ENCODE measurements at places on chromosomes 5 and 9.
A peak's percentile ranks its signal among the peaks of the same experiment; 100 is the strongest.

DNA sequence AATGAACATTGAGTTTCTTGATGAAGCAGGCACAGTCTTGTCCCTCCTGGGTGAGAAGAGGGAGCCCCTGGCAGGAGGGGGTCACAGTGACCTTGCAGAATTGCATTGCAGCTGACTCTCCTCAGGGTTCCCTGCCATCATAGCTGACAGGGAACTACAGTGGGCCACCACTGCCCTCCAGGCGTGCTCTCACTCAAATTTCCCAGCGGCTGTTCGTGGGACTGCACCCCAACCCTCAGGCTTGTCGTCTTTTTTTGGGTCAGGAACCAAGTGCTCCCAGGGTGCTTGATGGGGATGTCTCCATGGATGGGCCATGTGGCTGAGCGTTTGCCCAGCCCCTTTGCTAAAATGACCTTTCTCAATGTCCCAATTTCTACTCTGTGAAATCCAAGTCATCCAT, 215.8 kb downstream of the MELK start:
- no peak for DNase-seq

DNA sequence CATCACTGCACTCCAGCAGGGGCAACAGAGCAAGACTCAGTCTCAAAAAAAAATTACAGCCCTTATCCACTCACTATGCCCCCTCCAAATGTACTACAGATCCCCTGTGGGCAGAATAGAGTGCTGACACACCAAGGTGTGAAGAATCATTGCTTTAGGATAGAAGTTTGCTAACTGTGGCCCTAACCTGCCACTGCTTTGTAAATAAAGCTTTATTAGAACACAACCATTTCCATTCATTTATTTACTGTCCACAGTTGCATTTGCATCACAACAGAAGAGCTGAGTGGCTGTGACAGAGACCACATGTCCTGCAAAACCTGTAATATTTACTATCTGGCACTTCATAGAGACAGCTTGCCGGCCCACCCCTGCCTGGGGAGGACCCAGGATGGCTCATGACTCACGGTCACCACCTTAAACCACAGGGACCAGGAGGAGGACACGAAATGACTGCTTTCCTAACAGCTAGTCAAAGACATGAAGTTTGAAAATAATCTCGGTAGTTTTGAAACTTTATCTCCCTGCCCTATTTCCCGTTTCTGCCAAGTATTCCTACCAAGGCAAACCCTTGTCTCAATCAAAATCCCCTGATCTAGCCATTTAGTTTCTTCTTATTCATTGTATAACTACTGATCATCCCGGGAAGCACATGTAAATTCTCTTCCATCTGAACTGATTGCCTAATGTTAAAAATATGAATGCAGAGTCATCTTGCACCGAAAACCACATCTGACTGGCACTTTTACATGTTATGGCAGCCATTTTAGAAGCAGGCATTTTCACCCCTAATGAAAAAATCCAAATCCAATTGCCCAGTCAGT, 206.1 kb downstream of the SLIT3 start:
- no peak for DNase-seq

DNA sequence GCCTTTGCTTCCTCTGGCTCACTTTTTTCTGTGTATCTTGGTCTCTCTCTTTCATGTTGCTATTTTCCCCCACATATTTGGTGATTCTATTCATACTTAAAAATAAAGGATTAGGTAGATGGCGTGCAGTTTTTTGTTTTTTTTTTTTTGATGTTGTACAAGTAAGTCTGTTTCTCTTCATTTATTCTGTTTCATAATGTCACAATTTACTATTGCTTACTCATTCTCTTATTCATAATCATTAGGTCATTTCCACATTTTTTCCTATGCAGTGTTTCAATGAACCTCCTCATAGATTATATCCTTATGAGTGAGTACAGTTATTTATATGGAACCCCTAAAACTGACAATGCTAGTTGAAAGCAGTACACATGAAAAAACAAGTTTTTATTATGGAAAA, 136.3 kb downstream of the APBA1 start:
- DNase-seq = no peak

- DNase-seq = no peak
These were observed 66.9 kb downstream of the PSMB7 start for GRCh38 chr9:124348363-124348762.

DNA sequence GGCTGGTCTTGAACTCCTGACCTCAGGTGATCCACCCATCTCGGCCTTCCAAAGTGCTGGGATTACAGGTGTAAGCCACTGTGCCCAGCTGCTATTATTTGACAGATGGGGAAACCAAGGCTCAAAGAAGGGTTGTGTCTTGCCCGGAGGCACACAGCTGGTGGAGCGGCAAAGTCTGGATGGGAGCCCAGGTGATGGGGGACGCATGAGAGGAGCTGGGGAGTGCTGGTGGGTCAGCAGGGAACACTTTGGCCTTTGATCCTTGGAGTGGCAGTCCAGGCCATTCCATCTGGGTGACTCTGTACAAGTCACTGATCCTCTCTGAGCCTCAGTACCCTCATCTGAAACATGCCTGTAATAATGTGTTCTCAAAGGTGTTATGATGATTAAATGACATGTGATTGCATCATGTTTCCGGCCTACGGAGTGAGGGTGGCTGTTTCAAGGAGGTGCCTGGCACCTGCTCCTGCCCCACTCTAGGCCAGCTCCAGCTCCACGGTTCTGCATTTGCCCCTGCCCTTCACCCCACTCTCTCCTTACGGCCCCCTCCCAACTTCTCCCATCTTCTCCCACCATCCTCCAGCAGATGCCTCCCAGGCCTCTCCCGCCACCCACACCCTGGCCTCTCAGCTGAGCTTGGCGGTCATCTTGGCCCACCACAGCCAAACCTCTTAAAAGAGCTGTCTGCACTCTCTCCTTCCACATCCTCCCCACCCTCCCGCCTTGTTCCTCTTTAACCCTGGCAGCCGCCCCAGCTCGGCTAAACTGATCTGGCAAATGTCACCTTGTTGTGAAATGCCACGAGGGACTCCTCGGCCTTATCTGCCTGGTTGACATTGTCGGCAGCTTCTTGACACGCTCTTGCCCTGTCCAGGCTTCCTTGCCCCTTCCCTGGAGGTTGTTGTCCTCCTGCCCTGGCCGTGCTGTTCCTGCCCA, 5.5 kb upstream of the DBN1 start:
- DNase-seq = peak; percentile 62

GRCh38 chr5:147359101-147359500, 124.3 kb downstream of the STK32A start:
- no peak for DNase-seq

- DNase-seq = no peak
These were observed 23.2 kb upstream of the TYRP1 start for GRCh38 chr9:12670006-12670405.

- no peak for DNase-seq
These were observed at the start of gene DOK3 for GRCh38 chr5:177509381-177509951. Gene DOK3, minus strand, starts transcription at chr5:177509826. Its CDS starts 286 bp downstream, at chr5:177509540.

- DNase-seq = no peak
These were observed 117.9 kb downstream of the INSYN2B start for GRCh38 chr5:169862391-169862811.

GRCh38 chr5:150469718-150470469, 20.4 kb upstream of the RPS14 start:
- no peak for DNase-seq

- no peak for DNase-seq
These were observed 164.0 kb upstream of the RAD23B start for GRCh38 chr9:107118863-107119624.

DNA sequence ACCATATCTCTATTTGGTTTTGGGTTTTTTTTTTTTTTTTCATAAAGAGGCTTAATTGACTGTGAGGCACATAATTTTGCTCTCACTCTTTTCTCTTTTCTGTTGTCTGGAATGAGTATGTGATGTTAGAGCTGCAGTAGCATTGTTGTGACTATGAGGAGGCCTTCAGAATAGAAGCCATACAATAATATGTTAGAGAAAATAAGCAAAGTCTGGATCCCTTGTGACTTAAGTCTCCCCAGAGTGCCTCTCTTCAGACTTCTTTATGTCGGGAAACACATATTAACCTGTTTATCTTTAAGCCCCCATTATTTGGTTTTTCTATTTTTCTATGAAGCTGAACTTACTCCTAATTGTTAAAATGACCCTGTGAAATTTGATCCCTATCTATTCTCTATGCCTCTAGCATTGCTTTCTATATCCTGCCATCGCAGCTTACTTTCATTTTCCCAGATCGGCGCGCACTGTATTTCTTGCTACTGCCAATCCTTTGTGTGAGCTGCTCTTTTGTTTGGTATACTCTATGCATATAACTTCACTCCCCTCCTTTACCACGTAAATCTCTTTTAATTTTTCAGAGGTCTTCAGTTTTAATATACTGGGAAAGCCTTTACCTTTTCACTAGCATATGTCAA, 372.5 kb upstream of the KCNN2 start:
- no peak for DNase-seq

- DNase-seq = peak; percentile 47
These were observed 2.3 kb upstream of the SLC4A9 start for GRCh38 chr5:140357726-140358093.

DNA sequence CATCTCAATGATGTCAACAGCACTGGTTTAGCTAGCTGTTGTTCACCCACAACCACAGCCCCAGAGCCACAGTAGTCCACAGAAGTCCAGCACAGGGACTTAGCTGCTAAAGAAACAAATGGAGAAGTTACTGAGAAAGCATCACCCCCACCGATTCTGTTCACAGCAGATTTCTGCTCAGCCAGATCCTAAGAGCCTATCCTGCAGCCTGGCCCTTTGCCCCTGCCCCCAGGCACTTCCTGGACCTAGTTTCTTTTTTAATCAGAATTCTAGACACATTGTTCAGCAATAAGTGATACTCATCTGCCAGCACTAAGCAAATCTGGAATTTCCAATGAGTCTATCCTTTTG, 7.4 kb downstream of the B4GALT1 start:
- DNase-seq = peak; percentile 76

- DNase-seq = no peak
These were observed 26.7 kb downstream of the KCNV2 start for GRCh38 chr9:2743937-2744529.

- no peak for DNase-seq
These were observed 19.5 kb downstream of the RXRA start for GRCh38 chr9:134345737-134346136.

DNA sequence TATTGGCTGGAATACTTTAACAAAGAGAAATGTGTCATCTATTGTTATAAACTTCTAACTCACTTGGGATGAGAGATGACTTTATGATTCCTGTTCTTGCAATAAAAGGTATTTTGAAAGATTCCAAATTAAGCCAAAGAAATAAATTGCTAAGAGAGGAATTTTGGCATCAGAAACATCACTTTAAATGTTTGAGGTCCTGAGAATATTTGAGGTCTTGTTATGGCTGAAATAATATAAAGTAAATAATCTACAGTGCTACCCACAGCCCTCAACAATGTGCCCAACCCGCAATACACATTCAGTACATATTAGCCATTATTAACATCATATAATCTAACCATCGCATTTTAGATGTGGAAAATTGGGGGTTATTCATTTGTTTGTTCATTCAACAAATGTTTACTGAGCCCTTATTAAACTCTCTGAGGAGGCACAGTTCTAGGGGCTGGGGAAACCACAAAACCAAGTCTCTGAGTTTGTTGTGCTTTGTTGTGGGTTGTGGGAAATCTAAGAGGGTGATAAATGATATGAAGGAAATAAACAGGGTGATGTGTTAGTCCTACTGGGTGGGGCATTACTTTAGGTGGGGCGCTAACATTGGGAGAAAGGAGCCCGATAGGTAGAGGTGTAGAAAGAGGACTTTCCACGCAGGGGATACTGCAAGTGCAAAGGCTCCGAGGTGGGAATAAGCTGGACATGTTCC, 135.2 kb upstream of the CLINT1 start:
- DNase-seq = peak; percentile 46

GRCh38 chr5:90602681-90603080, 44.1 kb downstream of the ADGRV1 start:
- no peak for DNase-seq

DNA sequence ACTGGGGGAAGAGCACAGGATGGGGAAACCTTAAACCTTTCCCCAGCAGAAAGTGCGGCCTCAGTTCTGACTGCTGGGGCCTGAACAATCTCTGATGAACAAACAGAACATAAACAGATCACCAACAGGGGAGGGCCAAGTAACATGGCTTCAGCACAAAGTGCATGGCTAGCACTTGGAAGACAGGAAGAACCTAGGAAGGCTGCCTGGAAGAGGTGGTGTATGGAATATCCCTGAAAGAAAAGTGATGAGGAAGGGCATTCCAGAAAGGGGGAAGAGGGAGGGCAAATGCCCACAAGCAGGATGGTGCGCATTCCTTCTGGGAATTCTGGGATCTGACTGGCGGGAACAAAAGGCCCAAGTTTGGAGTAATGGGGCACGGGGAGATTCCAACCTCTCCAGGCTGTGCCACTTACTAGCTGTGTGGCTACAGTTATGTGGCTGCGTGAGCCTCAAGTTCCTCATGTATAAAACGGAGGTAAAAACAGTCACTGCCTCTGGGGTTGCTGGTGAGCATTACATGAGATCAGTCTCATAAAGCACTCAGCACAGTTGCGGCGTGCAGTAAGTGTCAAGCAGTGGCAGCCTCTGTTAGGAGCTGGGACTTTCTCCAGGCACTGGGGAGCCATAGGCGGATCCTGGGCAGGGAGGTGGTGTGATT, 1.6 kb downstream of the PDGFRB start:
- DNase-seq = no peak

- peak; percentile 8 for DNase-seq
These were observed 232.6 kb downstream of the EPB41L4A start for GRCh38 chr5:112186401-112186990.

DNA sequence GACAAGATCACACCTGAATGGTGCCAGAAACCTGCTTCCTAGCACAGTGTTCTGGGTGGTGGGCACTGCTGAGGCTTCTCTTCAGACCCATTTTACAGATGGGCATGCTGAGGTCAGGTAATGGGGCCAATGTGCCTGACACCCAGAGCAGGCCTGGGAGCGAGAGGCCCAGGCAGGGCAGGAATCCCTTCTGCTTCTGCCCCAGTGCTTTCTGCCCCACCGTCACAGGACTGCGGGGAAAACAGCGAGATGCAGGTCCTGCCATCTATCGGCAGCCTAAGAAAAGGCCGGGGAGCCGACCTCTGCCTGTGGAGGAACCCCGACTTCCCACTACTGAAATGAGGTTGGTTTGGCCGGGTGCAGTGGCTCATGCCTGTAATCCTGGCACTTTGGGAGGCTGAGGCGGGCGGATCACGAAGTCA, 22.8 kb upstream of the RNU6ATAC start:
- no peak for DNase-seq

DNA sequence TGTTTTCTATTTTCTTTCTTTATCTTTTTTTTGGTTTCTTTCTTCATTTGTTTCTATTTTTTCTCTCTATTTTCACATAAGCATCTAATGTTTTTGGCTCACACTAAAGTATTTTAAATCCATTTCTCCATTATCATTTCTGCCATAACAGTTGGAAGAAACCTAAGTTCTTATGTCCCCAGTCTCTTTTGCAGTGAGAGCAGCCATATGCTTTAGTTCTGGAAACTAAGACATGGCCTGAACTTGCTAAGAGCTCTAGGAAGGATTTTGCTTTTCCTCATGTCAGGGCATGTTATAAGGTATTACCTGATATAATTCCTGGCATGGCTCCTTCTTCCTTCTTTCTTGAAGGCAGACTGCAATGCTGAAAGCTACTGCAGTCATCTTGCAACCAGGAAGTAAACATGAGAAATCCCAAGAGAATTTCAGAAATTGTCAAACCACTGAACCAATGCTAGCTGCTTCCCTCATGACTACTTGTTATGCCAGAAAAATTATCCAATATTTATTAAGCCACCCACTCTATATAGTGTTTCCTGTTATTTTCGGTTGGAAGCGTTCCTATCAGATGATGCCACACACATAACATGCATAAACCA, 171.1 kb downstream of the TAF11L14 start:
- DNase-seq = no peak

- no peak for DNase-seq
These were observed 53.9 kb downstream of the TTLL11 start for GRCh38 chr9:122039234-122039633.

Data from CD4-positive, CD25-positive, alpha-beta regulatory T cell (primary cell).